ENCODE measurements at places on chromosomes 1 and 21.
A peak's percentile ranks its signal among the peaks of the same experiment; 100 is the strongest.

DNA sequence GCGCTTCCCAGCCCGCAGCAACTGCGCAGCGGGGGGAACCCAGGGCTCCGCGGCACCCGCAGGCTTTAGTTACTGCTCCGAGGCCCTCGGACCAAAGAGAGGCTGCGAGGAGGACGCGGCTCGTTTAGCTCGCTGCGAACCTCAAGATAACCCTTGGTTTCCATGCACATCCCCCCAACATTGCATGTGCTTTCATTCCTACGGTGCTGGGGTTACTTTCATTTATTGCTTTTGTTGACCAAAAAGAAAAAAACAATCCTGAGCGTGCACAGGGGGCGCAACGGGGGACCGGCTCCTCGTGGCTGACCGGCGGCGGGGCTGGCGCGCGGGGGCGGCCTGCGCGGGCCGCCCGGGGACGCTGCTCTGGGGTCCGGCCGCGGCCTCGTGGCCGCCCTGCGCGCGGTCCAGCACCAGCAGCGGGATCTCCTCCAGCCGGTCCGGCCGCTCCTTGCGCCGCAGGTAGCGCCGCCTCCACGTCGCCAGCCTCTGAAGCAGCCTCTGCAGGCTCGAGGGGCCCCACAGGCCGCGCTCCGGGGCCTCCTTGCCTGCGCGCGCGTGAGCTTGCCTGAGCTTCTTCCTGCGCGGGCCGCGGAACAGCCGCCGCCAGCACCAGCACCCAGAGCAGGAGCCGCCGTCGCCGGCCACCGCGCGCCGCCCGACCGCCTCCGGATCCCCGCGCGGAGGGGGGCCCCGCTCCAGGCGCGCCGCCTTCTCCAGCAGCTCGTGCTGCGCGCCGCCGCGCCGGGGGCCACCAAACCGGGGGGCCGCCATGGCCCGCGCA, 77.4 kb downstream of the DESI2 start:
- DNase-seq = peak; percentile 78

GRCh38 chr1:151047591-151047924, at the start of gene C1orf56:
Gene C1orf56 (plus strand): TSS chr1:151047751. CDS start chr1:151047848, 97 bp downstream.
- DNase-seq = peak; percentile 83

DNA sequence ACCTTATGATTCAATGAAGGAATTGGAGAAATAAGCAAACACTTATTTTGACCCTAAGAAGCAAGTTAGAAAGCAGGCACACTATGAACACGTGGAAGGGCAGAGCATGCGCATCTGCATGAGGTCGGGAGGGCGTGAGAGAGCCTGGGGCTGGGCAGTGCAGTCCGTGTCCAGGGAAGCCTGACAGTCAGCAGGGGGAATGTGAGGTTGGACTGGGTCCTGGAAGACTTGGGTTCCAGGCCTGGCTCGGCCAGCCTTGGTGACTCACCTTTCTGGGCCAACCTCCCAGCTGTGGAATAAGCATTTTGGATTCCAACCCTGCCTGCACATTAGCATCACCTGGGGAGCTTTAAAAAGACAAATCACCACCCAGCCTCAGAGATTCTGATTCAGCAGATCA, 26.6 kb upstream of the LMX1A start:
- DNase-seq = peak; percentile 72

DNA sequence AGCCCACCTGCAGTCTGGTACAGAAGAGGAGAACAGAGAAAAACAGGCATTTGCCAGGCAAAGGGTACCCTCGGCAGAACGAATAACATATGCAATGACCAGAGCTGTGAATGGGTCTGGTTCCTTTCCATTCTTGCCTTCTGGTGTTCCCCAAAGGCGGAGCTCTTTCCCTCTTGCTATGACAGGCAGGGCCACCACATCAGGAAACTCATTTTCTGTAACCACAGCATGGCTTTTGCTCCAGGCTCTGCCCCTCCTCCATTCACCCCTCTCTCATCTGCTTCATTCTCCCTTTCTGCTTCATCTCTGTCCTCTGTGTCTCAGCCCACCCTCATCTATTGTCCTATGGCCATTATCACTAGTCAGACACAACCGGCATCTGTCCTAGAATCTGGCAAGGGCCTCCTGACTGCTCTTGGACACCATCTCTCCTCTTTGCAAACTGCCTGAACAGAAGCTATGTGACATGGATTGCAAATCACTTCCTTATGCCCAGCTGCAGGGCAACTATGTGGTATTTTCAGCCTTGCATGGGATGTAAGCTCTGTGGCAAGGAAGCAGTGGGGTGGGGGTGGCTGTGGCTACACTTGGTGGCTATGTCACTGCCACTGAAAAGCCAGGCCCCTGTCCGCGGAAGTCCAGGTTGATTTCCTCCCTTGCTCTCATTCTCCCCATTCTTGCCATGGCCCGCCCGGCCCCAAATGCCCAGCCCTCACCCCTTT, 78.8 kb upstream of the ABCD3 start:
- DNase-seq = no peak

DNA sequence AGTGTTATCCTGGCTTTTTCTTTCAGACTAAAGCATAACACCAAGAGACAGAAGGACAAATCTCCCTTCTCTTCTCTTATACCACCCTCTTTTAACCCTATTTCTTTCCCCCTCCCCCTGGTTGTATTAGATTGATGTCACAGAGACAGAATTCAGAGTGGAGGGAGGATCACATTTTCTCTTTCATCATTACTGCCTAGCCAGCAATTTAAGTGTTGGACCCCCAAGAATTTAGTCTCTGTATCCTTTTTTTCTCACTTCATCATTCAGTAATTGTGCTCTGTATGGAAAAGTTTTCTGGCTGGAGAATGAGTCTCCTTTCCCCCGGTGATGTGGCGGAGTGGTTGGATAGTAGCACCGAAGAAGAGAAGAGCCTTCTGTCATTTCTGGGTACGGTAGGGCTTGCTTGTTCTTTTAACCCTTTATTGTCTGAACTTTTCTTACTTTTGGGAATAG, 124.8 kb downstream of the CLEC20A start:
- DNase-seq = peak; percentile 31

DNA sequence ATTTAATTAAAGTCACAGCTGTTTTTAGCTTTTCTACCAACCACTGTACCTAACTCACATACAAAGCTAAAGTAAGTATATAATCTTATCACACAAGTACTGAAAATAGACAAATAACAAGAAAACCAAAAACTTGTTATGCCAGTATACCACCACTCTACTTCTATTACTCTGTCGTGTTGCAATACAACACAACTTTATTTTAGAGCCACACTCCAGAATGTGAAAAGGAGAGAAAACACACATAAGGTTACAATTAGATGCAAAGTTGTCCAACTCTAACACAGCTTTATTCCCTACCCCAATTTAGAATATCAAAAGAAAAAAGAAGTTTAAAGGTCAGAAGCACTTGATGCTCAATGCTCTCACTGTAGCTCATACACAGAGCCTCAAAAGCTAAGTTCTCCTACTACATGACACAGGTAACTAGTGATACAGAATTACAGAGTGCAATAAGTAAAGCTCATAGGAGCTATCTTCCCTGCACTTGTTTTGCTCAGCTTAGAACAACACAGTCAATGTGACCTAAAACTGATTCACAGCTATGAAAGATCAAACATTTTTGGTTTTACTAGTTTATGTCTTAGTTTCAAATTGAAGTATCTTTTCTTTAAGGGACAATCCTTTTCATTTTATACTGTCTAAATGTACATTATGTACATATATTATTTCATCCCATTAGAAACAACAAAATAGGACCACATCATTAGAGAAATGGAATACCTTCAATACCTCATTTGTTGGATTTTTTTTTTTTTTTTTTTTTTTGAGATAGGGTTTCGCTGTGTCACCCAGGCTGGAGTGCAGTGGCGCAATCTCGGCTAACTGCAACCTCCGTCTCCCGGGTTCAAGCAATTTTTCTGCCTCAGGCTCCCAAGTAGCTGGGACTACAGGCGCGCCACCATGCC, 29.2 kb downstream of the EYA3 start:
- no peak for DNase-seq

GRCh38 chr1:243558576-243558975, 291.5 kb downstream of the AKT3 start:
- no peak for DNase-seq

GRCh38 chr1:23395154-23395724, 25.6 kb upstream of the ZNF436 start:
- peak; percentile 51 for DNase-seq

DNA sequence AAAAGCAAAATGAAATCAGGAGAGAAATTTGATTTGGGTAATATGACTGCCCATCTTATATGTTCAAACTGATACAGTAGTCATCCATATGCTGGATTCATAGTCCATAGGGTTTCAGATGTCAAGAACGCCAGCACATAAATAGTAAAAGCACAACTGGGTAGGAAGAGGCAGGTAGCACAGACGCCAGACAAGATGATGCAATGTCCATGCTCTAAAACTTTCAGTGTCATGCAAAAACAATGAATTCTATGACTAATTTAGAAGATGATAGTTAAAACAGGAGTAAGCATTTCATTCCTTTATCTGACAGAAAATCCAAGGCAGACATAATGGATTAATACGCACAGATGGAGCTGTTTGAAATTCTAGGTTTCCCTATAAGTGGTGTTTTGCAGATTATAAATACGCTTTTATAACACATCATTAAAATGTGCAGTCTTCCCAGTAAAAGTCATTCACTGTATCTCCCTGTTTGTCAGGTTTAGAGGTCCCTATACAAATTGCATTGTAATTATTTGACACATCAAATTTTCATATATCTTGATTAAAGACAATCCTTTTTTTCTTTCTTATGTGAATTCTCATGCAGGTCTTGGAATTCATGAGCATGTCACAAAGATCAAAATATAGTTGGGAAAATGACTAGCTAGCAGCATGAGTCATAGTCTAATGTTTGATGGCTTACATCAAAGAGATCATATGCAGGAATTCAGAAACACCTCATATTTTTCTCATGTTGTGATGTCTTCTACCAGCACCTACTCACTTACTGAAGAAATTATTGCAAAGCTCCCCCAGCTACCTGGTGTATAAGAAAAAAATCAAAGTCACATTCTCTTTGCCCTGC, 139.9 kb downstream of the DSCAM start:
- DNase-seq = no peak

- DNase-seq = no peak
Observed at GRCh38 chr1:209787551-209787950, 3.2 kb upstream of the C1orf74 start.

DNA sequence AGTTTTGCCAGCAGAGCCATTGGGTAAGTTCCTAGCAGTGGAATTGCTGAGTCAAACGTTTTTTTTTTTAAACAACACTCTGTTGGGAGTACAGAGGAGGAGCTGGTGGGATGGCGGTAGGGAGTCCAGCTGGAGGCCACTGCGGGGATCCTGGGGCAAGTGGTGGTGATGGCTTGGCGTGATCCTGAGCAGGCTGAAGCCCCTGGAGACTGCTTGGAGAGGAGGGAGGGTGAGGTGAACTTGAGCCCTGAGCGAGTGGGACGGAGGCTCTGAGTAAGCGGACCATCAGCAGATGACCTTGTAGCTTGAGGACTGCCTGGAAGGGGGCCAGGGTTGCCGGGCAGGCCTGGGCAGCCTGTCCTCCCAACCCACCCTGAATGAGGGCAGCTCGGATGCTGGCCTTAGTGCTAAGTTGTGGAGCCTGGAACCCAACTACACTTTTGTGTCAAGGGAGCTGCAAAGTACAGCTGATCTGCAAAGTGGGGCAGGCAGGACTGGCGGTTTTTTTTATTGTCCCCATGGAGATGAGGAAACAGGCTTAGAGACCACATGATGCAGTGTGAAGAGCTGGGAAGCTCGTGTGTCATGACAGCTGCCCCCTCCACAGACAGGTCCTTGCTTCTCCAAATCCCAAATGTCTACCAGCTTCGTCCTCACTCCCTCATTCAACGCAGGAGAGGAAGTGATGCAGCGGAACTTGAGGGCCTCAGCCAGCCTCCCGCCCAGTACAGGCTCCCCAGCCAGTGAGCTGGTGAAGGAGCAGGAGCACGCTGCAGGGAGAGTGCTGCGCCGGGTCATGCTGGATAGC, 20.2 kb downstream of the MRPL37 start:
- DNase-seq = no peak

- no peak for DNase-seq
Observed at GRCh38 chr1:2294725-2295078, 66.6 kb downstream of the SKI start.

- no peak for DNase-seq
Observed at GRCh38 chr21:36825658-36826057, 126.7 kb downstream of the SIM2 start.
